ENCODE measurements at places on chromosomes 11 and 22.
A peak's percentile ranks its signal among the peaks of the same experiment; 100 is the strongest.

GRCh38 chr11:95922099-95922498 is 1.8 kb downstream of the MTMR2 start:
- no peak for DNase-seq

- no peak for DNase-seq
These were observed 86.9 kb upstream of the NNMT start for GRCh38 chr11:114209343-114209742.

DNA sequence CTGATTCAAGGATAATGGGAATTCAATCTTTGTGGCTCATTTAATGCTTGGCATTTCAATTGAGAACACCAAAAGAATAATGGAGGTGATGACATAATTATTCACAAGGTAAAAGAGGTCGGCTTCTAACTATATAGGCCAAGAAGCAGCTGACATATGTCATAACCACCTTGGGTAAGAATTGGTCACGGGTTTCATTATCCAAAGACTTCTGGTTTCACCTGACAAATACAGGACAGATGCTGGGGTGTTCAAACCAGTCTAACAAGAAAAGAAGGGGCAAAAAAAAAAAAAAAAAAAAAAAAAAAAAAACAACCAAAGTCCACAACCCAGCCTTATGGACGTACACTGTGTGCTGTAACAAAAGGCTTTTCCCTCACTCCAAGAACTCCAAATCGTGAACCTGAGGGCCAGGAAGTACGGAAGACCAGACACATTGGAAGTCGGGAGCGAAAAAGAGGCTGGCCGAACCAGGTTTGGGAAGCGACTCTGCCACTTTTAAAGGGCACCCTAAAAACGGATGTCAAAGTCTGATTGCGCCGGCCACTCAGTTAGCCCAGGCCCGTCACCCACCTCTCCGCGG is 385 bp downstream of the HARBI1 start:
- peak; percentile 28 for DNase-seq

DNA sequence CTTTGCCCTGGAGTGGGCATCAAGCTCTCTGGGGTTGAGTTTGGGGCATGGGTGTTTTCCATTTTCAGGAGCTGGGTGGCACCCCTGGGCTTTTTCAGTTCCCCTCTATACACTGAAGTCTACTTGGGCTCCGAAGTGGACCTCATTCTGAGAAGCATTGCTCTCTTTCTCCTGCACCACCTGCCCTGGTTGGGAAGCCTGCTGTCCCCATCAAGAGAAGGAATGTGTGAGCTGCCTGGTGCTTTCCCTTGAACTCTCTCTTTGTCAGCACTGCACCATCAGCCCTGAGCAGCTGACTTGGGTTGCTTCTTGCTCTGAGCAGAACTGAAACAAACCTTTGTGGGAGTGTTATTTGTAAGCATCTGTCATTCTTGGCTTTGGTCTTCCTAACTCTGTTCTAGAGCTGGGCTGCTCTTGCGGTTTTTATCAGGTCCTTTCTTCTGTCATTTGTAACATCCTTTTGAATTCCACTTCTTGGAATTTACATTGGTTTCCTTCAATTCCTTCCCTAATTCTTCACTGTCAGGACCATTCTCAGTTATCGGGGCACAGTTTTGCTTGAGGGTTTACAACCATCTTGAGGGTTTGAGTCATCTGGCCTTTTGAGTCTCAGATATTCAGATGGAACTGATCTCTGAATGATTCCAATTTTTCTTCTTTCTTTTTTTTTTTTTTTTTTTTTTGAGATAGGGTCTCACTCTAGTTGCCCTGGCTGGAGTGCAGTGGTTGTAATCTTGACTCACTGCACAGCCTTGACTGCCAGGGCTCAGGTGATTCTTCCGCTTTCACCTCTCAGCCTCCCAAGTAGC is 20.5 kb downstream of the UBE2L3 start:
- DNase-seq: peak; percentile 56

DNA sequence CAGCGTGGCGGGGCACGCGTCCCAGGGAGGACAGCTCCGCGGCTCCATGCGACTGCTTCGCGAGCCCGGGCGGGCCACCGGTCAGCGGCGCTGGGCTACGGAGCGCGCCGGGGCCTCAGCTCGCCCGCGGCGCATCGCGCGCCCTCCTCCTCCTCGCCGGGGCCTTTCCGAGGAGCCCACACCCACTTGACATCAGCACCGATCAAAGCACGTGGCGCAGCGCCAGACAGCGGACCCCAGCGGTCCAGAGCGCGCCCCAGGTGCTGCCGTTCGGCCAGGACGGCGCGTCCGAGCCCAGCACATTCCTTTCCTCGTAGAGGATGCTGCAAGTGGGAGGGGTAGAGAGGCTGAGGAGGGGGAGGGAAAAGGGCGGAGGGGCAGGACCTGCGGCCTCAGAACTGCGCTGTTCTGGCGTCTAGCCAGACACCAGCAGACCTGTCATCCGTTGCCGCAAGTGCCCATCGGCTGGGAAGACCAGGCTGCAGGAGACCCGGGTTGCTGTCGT is 88.6 kb downstream of the PLEKHA7 start:
- peak; percentile 35 for DNase-seq

GRCh38 chr11:76684516-76684915 is 14.0 kb upstream of the LRRC32 start:
- DNase-seq: no peak

DNA sequence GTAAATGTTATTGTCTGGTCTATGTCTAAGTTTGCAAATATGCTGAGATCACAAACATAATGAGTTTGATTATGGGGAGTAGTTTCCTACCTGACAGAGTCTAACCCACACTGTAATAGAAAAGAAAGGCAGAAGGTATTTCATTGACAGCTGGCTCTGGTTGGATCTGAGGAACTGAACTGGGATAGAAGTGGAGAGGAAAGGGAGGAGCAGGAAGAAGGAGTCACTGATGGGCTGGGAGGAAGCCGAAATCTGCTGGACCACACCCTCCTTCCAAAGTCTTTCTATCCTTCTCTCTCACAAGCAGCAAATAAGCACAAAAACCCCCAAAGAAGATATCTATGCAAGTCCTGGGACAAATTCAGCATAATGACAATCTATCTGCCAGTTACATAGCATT is 11.7 kb downstream of the BLID start:
- no peak for DNase-seq

All from RPMI8226 (cell line).